ENCODE measurements at places on chromosomes 3 and 15.

DNA sequence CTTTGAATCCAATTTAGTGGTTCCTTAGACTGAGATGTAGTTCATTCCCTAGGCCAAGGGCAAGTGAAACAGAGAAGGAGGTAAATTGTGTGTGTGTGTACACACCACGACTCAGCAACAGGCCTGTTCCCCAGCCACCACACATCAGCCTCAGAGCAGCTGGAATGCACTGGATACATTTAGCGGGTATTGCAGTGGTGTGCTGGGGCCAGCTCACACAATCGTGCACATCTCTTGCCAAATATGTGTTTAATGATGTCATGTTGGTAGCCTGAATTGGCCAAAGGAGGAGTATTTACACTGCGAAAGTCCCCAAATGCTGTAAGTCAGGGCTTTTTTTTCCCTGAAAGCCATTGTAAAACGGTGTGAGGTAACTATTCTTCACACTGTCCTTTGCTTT, 82.3 kb downstream of the RBPMS2 start:
- DNase-seq, result peak; percentile 86

DNA sequence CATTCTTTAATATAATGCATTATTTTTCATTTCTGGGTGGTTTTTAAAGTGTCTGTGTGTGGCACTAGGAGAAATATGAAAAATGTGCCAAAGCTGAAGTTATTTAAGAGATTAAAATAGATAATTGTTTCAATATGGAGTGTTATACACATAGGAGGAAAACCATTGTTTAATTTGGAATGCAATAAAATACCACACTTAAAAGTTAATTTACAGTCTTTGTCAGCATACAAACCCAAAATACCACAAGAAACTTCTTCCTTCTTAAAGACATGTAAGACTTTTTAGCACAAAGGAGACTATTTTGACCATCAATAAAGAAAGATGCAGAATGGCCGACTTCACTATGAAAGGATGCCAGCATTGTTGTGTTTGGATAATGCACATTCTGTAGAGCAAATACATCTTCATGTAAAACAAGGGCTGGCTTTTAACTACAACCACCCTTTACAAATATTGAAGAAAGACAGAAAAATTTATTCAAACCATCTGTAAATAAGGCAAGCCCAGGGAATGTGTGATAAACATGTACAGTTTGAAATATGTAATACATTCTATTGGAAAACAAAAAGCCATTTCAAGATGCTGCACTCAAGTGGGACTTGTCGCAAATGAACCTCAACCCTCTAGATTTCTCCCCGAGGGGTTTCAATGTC, 1146.6 kb downstream of the ROBO1 start:
- DNase-seq, result peak; percentile 62

DNA sequence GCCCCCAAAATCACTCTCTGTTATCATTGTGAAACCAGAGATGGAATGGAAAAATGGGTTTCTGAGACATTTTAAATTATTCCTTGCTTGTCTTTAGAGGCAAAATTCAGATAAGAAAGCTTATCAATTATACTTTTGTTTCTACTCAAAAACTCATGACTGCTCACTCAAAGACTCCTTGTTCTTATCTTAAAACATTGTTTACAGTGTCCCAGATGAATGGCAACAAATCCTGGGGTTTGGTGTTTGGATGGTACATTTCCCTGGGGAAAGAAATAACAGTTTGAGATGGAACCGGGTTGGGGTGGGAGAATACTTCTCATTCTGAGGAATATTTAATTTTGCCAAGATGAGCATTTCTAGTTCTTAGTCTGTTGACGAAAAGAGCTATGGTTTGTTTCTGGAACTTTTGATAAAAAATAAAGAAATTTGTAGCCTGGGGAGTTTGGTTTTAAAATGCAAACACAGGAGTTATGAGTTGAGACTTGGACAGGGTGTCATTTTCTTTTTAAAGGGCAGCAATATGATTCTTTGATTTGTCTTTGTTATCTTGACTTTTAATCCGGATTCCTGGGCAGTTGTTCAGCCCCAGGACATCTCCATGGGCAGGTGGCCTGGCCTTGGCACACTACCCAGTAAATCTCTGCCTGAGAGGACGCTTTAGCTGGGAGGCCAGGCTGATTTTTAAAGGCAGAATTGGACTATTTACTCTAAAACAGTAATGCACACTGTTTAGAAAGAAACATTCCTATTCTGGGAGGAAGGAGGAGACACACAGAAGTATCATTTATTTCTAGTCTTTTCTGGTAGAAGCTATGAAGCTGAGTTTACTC, 32.4 kb downstream of the BTD start:
- no peak for DNase-seq

GRCh38 chr3:150757364-150757763, 5.6 kb downstream of the SIAH2 start:
- no peak for DNase-seq

GRCh38 chr3:64484289-64484992, 203.4 kb downstream of the ADAMTS9 start:
- DNase-seq, result peak; percentile 76

GRCh38 chr3:105953831-105954230, 85.0 kb upstream of the CBLB start:
- DNase-seq, result no peak

- DNase-seq, result peak; percentile 30
These were observed 31.1 kb downstream of the FAM174B start for GRCh38 chr15:92624401-92624991.

- DNase-seq, result peak; percentile 35
These were observed 147.8 kb downstream of the PLCL2 start for GRCh38 chr3:17032407-17033034.

GRCh38 chr15:91055548-91056331, 33.3 kb upstream of the VPS33B start:
- DNase-seq, result peak; percentile 54

GRCh38 chr3:65436580-65436979, 602.1 kb downstream of the MAGI1 start:
- peak; percentile 20 for DNase-seq

DNA sequence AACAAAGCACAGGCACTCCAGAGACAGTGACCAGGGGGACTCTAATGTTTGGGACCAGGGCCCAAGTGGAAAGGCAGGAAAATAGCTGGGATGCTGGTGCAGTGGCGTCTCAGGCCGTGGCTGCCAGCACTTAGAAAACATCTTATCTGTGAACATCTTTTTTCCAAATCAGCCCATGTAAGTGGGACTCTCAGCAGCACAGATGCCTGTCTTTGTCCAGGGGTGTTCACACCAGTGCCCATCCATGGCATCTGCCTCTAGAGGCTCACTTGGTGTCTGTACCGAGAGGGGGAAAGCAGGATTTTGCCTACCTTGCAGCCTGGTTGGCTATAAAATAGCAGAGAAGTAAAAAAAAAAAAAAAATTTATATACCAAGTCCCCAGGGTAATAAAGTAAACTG, 26.7 kb downstream of the SLC12A8 start:
- DNase-seq, result no peak

GRCh38 chr3:195028877-195029606, 241.9 kb downstream of the XXYLT1 start:
- no peak for DNase-seq

DNA sequence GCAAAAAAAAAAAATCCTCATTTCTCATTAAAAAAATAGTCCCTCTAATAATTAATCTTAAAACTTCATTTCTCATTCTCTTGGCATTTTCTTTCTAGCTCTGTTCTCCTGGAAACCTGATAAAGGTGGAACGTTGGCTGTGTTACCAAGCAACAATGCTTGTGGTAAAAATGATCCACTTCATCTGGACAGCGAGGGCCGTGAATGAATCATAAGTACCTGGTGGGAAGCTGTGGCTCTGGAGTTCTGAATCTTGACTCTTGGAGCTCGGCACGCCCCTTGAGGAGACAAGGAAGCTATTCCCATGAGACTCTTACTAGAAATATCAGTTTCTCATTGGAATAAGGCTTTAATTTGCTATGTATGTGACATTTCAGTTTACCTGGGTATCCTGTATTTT, 32.5 kb downstream of the BCL2L10 start:
- DNase-seq, result no peak

DNA sequence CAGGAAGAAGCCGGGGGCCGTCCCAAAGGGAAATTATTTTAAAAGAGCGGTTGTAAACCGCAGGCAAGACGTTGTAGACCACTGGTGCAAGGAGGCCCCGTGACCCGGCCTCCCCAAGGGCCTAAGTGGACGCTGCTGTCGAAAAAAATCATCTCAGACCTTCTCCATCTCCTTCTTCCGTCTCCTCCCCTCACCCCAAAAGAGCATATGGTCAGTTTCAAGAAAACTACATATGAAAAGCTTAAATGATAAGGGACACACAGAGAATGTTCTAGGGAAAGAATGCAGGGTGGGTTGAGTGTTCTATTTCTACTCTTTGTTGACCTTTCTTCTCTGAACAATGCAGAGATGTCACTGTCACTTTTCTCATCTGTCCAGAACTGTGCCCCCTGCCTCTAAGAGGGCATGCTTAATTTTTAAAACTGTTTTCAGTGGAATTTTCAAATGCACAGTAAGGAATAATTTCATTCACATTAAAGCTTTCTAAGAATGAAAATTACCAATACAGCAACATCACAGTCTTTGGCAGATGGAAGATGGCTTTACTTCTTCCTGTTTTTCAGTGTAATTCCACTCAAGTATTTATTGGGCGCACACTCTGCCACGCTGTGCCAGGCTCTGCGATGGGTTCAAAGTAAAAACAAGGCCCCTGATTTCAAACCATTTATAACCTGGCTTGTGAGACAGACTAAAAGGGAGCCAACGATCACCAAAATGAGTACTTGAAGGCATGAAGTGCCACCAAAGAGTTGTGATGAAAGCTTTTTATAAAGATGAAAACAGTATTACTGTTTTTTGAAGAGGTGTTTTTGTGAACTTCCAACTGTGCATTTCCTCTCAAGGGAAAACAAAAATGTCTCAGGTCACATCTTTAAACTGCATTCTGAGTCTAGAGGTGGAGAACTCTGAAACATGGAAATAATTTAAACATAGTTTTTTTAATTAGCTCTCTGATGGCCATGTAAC, 891 bp upstream of the TOP2B start:
- DNase-seq, result no peak

GRCh38 chr3:80472459-80472858, 704.7 kb upstream of the ROBO1 start:
- DNase-seq, result no peak

GRCh38 chr15:71002316-71002715, 109.7 kb downstream of the LRRC49 start:
- DNase-seq, result peak; percentile 27

- DNase-seq, result peak; percentile 89
These were observed 521.9 kb upstream of the PROK2 start for GRCh38 chr3:72306800-72307341.

DNA sequence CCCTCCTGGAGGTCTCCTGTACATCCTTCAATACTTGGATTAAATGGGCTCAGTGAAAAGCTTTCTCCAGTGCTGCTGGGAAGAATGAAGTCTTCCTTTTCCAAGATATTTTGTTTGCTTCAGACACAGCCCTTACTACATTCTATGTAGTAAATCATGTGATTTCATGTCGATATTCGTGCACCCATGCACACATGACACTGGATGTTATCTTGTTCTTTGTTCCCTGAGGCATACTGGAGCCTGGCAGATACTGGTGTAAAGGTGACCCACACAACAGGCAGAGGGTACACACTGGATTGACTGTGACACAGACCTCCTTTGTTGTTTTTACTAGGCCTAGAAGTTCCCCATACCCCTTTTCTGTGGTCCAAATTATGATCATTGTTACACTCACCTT, 40.3 kb upstream of the ATP2C1 start:
- DNase-seq, result no peak

GRCh38 chr3:125353659-125354058, 21.5 kb downstream of the ZNF148 start:
- DNase-seq, result no peak

GRCh38 chr3:171694888-171695287, 115.4 kb downstream of the PLD1 start:
- DNase-seq, result no peak

GRCh38 chr3:139292711-139293664, 50.8 kb upstream of the MRPS22 start:
- no peak for DNase-seq

GRCh38 chr3:34216711-34217335, 418.4 kb downstream of the PDCD6IP start:
- DNase-seq, result no peak

- DNase-seq, result no peak
These were observed 69.5 kb downstream of the ATP1B3 start for GRCh38 chr3:141945726-141946485.

DNA sequence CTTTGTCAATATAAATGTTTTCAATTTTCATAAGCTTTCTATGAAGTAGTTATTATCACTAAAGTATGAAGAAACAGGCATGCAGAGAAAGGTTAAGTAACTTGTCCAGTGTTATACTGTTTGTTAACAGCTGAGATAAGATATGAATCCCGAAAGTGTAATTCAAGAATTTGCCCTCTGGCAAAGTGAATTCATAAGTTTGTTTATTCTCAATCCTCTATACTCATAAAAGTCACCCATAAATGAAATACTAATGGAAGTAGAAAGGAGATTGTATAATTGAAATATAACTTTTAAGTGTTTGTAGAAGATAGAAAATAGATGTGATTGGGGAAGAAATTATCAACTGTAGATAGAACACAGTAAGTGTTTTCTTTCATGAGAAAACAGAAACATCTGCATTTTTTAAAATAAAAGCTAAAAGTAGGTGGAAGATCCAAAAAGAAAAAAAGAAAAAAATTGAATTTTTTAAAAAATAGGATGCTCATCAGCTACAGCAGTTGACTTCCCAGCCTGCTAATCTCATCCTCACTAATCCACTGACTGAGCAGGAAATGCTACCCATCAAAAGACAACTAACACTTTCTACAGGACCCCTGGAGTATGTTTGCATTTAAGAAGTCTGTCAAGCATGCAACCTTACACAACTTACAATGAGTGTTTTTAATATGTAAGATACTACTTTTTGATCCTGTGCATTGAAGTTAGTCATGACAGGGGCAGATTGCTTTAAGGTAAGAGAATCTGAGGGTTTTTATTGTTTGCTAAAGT, 878.1 kb downstream of the SI start:
- no peak for DNase-seq

DNA sequence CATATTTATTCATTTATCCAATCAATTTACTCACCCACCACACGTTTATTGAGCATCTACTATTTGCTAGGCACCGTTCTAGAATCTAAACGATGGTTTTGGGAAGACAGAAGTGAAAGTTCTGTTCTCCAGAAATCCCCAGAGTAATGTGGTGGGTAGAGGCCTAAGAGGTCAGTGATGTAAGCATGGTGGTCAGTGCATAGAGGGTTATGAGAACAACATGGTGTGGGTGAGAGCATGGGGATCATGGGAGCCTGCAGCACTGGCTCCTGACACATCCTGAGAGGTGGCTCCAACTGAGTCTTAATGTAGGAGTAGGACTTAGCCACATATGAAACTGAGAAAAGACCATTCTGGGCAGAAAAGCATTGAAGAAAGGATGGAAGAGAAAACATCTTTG, 85.3 kb upstream of the TNFAIP8L3 start:
- no peak for DNase-seq

- no peak for DNase-seq
These were observed 5.2 kb upstream of the IMPG2 start for GRCh38 chr3:101325393-101326134.

GRCh38 chr3:12744326-12744725, 14.7 kb downstream of the TMEM40 start:
- no peak for DNase-seq

DNA sequence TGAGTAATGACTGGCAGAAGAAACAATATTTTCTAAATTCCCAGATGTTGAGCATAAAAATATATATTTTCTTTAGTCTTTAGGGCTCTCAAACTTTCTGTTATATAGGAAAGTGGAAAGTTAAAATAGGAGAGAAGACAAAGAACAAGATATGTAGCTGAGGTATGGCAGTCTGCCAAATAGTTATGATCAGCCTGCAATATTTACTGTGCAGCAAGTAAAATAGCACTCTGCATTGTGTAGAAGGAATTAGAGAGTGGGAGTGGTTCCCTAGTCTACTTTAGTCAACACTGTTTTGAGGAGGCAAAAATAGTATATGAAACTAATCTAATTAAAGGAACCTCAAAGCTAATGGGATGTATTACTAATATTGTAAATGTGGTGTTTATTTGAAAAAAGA, 978.1 kb upstream of the ALCAM start:
- peak; percentile 22 for DNase-seq

Measured in fibroblast of skin of right quadriceps (primary cell).